Regular cardiac myocyte (primary cell): ENCODE measurements at places on chromosomes 13 and 19. TPM values are rescaled to one million over a fixed set of nuclear protein-coding genes. Genes with fewer than 3 reads are reported as not detected.

The C19orf85 gene
- not detected in 2 replicates for total RNA-seq

The FBN3 gene
- total RNA-seq = under 0.01 TPM in 1 of 2 replicates, not detected in the other

The SYNGR4 gene
- total RNA-seq = not detected in 2 replicates

The P2RY11 gene
- 2.3 and 3.8 TPM in 2 replicates for total RNA-seq

The B3GNT3 gene
- not detected in 2 replicates for total RNA-seq
